ENCODE measurements at places on chromosomes 3 and 15.

DNA sequence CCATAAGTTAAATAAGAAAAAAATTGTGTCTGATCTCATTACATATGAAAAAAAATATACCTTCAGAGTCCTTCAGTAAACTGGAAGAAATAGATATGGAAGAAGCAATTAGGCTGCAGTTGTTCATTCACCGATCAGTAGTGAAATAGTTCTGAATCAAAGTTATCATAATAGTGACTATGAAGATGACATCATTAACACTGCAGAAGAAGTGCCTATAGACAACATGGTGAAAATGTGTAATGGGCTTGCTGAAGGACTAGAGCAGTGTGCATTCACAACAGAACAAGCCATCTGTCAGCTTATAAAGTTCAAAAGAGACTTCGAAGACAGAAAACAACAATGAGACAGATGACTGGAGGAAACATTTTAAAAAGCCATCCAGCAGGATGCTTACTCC is 144.5 kb downstream of the NAALADL2 start:
- DNase-seq, result no peak

- DNase-seq, result peak; percentile 55
Measured at GRCh38 chr15:71651750-71652186, 158.6 kb upstream of the NR2E3 start.

- DNase-seq, result no peak
Measured at GRCh38 chr3:170603770-170604510, 18.1 kb upstream of the SLC7A14 start.

GRCh38 chr3:29347412-29347811 is 66.5 kb downstream of the RBMS3 start:
- peak; percentile 49 for DNase-seq

Measured in muscle of back (tissue), 13 donors.